ENCODE measurements at places on chromosomes 12 and 14.

DNA sequence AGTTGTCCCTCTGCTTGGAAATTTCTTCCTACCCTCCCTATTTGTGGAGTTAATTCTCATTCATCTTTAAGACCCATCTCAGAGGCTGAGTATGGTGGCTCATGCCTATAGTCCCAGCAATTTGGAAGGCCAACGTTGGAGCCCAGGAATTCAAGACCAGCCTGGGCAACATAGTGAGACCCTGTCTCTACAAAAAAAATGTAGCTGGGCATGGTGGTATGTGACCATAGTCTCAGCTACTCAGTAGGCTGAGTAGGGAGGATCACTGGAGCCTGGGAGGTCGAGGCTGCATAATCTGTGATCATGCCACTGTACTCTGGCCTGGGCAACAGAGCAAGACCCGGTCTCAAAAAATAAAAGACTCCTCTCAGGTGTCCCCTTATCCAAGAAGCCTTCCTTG is 125.1 kb downstream of the SUDS3 start:
- DNase-seq, result no peak

DNA sequence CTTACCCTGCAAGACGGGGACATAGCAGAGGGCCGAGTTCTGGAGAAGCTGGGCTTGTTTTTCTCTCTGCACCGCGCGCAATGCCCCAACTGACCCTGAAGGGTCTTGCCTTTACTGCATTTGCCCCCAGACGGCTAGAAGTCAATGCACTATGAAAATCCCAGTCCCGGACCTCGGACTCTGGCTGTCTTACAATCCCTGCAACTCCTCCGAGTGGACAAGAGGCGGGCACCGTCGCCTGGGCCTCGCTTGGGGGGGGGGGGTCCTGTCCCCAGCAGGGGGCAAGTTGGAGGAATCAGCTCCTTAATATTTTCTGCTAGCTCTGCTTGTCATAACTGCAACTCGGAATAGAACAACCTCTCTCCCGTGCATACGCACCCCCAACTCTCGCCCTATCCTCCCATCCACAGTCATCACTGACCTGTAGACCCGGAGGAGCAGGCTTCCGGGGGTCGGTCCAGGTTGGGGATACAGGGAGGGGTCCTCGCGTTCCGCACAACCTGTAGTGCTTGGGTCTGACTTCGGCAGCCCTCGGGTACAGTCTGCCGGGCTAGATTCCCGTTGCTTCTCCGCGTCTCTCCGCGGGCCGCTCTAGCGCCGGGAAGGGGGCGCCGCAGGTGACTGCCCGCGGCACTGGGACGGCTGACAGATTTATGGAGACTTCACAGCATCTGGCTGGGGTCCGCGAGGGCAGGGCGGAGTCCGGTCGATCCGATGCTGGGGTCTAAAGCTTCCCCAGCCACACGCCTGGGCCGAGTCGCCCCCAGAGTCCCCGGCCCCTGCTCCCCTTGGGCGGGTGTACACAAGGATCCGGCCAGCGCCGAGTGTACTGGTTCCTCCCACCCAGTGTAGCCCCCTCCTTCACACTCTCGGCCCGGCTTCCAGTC is 3.3 kb upstream of the PAX9 start:
- peak; percentile 65 for DNase-seq

- no peak for DNase-seq
Observed at GRCh38 chr14:64062381-64063115, 209.7 kb downstream of the SYNE2 start.

- DNase-seq, result no peak
Observed at GRCh38 chr14:76923431-76924370, 97.5 kb downstream of the LRRC74A start.

DNA sequence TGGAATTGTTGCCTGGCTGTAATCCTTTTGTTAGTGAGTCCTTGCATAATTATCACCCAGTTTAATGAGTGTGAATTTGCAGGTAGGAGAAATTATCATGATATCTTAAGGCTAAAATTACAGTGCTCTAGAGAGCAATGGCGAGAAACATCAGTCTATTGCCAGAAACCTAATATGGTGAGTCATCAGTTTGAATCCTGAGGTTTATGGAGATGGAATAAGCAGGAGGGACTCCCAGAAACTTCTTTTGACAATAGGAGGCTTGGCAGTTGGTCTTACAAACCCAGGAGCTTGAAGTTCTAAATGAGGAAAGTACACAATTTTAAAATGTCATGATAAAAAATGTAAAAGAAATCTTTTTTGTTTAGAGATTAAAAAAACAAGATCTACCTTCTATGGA is 31.5 kb upstream of the CRADD start:
- DNase-seq, result no peak

- peak; percentile 33 for DNase-seq
Observed at GRCh38 chr12:57340104-57340503, 89.1 kb upstream of the STAC3 start.

DNA sequence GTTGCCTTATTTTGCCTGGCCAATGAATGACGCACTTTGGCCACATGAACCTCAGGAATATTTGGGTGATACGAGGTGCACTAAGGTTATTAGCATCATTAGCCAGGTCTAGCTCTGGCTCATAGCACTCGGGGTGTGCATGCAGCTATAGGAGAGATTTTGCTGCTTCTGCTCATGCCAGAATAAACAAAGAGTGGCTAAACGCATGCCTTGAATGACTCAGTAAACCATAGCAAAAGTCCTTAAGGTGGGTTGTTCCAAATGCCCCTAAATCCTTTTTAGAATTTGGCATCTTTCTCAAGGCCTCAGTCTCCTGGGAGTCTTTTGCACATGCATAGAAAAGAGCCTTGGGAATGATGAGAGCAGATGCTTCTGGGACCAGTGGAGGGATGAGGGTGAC is 343.7 kb upstream of the FKBP4 start:
- DNase-seq, result no peak

DNA sequence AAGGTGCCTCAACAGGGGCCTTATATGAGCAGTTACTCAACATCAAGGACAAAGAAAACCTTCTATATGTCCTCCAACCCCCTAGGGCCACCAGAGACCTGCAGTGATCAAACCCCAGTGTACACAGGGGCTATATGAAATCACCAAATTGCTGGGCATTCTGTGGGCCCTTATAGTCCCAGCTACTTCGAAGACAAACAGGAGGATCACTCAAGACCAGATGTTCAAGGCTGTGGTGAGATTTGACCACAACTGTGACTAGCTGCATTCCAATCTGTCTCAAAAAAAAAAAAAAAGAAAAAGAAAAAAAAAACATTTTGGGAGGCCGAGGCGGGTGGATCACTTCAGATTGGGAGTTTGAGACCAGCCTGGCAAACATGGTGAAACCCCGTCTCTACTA is 51.0 kb upstream of the PRB2 start:
- no peak for DNase-seq

DNA sequence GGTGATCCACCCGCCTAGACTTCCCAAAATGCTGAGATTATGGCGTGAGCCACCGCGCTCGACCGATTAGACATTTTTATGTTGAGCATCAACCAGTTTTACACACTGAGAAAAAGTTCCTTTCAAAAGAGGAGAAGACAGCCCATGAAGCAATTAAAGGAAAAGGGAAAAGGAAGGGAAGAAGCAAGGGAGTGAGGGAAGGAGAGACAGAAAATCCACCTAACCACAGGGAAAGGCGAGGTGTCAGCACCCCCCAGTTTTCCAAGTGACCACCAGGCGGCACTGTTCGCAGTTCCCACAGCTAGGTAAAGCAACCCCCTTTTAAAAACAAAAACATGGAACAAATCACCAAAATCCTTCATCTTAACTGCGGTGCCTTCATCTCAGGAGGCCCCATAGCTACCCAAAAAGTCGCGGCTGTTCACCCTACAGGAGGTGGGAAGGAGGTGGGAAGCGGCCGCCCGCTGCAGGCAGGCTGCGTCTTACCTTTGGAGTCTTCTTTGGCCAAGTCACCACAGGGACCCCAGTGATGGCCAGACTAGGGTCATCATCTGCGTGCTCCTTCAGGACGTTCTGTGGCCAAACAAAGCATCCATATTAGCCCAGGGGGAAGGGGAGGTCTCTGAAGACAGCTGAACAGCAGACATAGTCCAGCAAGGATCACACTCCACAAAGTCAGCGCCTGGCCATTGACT is 86.6 kb downstream of the KDM2B start:
- DNase-seq, result peak; percentile 64
